ENCODE measurements at places on chromosomes 11 and 22.

DNA sequence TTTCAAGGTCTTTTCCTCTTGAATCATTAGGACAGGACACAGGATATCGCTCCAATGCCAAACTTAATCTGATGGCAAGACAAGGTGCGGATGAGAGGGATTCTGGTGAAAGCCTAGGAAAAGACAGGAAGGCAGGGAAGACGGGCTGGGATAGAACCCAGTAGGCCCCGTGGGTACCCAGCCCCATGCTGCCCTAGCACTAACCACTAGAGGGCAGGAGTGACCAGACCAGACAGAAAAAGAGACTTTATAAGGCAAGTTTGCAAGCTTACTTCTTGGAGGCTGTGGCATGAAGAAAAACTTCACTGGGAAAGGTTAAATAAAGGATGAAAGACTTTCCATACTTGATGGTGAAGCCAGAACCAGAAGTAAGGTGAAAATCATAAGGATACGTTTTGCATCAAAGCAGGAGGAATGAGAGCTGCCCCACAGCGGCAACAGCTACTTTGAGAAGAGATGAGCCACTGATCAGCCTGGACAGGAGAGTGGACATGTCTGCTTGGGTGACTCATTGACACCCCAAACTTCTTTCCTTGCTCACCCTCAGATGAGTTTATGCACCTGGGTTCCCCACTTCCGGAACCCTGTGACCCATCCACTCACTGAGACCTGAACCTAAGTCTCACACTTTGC is 39.8 kb downstream of the SYN3 start:
- peak; percentile 38 for DNase-seq

DNA sequence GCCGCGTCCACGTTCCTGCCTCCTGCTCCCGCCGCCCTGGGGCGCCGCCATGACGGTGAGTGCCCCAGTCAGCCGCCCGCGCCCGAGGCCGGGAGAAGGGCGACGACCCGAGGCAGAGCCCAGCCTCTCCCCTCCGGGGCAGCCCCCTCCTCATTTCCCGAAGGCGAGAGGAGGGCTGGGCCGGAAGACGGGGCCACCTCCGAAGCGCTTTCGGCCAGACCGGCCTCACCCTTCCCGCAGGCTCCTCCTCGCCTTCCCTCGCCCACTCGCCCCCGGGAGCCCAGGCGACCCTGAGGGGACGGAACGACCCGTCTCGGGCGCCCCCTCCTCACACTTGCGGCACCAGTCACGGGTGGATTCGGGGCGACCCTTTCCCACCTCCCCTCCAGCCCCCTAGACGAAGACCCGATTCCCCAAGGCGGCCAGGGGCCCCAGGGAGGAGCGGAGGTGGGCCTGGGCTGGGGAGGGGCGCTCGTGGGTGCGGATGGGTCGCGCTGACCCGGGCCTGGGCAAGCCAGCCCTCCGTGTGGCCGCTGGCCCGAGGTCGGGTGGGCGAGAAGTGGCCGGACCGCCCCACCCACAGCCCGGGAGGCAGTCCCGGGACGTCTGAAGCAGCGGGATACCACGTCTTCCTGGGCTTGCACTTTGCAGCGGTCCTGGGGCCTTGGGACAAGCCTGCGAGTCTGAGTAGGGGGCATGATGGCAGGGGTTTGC is 49.7 kb downstream of the TRIOBP start:
- no peak for DNase-seq

DNA sequence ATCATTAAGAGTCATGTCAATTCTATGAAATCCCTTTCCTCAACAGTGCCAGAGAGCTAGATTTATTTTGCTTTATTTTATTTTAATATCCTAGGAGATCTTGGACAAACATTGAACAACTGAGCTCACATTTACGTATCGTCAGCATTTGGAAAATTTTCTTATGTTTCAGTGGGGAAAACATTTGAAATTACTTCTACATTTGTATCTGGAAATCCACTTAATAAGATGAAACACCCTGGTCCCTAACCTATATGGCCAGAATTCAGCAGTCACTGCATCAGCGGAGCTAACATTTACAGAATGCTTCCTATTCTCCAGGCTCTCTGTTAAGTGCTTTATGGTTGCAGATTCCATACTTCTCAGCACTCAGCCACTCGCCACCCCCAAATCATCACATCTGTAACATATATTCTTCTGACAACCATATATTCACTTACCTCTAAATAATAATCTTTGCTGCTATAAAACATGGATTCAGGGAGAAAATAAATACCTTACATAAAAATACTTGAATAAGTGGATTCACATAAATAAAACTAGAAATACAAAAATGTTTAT is 773.9 kb downstream of the JRKL start:
- no peak for DNase-seq

- DNase-seq, result no peak
Observed at GRCh38 chr11:115067900-115068530, 389.7 kb downstream of the NXPE2 start.

DNA sequence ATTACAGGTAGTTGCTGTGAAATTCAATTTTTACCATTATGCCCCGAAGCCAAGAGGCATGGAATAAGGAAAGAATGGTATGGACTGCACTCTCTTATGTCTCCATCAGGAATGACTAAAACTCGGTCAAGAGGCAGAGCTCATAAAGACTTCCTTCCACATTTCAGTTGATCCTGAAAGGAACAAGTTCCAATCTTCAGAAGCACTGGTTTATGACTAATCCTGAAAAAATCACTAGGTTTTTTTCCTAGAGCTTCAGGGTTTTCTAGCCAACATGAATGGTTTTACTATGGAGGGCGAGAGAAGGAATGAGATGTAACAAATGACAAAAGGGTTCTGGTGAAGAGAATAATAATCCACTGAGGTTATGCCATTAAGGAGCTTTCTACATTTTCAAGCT is 832.2 kb downstream of the NTM start:
- DNase-seq, result no peak

GRCh38 chr22:30219049-30219654 is 27.4 kb downstream of the LIF start:
- no peak for DNase-seq

DNA sequence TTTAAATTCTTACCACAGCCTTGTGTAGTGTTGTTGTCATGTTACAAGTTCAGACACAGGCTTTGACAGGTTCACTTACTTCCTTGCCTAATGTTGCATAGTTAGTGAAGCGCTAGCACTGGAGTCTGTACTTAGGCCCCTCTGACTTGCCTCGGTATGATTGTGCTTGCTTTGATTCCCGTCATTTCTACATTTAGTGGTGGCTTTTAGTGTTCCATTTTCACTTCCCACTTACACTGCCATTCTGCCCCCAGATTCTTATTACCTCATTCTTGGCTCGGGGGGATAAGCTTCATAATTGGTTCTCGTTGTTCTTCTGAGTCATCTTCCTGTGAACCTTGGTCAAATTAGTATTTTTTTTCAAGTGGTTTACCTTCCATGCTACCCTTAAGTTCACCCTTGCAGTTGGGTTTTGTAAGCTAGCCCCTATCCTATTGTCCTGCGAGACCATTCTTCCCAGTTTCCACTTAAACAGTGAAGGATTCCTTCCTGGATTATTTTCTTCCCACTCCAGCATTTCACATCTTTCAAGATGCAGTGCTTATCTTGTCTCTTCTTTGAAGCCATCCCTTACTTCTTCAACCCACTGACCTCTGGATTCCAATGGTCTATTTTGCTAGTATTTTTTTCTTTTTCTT is 68.7 kb downstream of the DDX10 start:
- peak; percentile 36 for DNase-seq

DNA sequence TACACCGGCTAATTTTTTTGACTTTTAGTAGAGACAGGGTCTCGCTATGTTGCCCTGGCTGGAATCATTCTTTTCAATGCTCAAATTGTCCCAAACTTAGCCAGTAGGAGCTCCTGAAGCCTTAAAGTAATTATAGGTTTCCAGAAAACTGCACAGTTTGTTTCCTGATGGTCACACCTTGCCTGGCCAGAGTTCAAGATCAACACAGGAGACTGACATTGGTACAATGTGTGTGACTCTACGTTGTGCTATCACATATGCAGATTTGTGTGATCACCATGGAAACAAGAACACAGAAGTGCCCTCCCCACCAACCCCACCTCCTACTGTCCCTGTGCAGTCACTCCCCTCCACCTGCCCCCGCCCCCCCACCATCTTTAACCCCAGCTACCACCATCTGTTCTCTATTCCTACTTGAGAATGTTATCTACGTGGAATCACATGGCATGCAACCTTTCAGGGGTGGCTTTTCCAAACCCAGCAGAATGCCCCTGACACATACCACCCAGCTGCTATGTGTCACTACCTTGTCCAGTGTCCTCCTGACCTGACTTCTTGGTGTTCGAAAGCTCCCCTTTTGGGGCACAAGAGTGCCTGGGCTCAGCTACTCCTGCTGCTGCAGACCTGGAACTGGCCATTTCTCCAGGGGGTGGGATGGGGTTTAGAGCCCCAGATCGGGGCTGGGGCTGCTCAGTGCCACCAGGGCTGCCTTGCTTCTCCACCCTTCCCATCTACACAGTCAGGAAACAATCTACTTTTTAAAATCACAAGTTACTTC is 6.1 kb upstream of the NAP1L4 start:
- DNase-seq, result no peak

GRCh38 chr11:67468056-67468455 is 995 bp downstream of the TMEM134 start:
- DNase-seq, result peak; percentile 39

DNA sequence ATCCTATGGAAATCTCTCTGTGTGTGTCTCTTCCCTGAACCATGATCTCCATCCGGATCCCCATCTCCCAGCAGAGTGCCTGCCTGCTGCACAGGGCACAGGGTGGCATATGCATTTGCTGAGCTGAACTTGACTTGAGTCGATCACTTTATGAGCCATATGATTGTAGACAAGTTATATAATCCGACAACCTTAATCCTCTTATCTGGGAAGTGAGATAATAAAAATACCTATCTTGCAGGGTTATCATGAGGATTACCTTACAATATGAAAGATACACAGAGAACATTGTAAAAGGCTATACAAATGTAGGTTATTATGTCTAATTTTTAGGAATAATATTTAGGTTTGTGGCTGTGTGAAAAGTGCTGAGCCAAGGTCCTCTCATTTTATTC is 124.5 kb downstream of the ST3GAL4 start:
- no peak for DNase-seq

DNA sequence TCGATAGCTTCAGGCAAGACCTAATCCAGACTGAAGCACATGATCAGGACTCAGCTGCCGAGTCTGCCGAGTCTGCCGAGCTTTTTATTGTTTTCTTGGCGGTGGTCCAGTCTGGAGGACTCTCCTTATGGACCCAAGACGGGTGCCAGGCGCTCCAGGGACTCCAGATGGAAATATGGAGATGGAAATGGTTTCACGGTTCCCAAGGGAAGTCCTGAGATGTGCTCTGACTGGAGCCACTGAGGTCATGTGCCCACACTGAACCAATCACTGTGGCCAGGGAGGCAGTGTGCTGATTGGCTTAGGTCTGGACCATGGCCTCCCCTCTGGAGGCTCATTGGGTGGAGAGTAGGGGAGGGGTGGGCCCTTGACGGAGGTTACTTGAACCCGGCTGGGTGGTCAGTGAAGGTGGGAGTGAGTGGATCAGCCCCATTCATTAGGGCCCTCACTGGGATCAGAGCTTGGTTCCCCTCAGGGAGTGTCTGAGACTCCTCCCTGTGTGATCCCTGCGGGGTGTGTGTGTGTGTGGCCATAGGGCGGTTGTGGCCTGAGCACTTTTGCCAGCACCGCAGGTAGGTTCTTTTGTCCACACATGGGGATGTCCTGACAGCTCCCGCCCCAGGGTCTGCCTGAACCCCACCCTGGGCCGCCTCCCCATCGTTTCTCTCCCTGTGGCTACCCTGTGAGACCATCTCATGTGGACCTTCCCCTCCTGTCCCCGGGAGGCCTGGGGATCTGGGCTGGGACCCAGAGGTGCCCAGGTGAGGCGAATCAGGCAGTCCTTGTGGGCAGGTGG is 14.0 kb downstream of the RPS6KA4 start:
- no peak for DNase-seq

DNA sequence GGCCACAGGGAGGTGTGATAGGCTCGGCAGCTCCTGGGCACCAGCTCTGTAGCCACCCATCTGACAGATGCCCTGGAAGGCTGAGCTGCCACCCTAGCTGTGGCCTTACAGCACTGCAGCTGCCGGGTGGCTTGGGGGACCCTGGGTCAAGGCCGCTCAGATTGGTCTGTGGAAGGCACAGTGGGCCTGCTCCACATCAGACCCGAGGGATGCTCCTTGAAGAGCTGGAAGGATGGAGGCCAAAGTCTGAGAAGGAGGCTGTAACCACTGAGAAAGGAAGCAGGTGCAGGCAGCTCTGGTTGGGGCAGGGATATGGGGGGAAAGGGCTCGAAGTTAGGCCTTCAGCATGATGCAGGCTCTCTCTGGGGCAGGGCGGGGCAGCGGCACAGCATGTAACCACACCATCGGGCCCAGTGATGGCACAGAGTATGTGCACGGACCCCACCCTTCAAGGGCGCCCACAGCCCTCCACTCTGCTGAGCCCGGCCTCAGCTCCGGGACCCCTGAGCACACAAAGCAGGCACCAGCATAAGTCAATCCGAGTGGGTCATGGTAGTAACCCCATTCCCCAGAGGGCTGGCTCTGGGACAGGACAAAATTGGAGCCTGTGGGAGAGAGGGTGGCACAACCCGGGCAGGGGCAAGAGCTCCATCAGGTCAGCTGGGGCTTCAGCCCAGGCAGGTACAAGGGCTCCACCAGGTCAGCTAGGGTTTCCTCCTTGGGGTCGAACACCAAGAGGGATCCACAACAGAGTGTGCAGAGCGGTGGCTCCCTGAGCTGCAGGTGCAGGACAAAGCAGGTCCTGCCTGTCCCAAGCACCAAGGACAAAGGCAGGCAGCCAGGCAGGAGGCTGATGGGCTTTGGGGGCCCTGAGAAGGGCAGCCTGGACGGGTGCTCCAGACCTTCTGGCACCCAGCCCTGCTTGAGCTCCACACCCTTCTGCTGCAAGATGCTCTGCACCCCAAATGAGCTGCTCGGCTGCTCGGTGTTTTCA is 1511.1 kb downstream of the BRD1 start:
- DNase-seq, result no peak

DNA sequence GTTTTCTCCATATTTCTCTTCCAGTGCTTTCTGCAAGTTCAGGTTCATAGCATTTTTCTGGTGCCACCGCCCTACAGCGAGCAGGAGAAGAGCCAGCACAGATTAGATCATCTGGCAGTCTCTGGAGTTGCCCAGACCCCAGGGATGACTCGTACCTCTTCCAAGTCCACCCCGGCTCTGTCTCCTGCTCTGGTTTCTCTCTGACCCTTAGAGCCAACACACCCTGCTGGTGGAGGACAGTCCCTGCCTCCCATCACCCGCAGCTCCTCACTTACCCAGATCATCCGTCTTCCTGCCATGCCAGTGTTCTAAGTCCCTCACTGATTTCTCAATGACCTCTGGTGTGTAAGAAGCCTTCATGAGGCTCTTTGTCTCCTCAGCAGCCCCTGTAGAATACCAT is 28.0 kb downstream of the TST start:
- no peak for DNase-seq
